ENCODE measurements at places on chromosomes 1 and 21. TPM values are rescaled to one million over a fixed set of nuclear protein-coding genes. Genes with fewer than 3 reads are reported as not detected.

The S100A3 gene
- total RNA-seq, result 12.8 TPM

GRCh38 chr1:150619576-150620509 is 9.6 kb downstream of the ENSA start:
- no peaks in the 10 kb centered on the region for H3K27me3 ChIP-seq
- peak; percentile 67 for DNase-seq
- H3K36me3 ChIP-seq, result peaks cover 29% of the 10 kb centered on the region
- no peak overlapping the region for H3K4me3 ChIP-seq
- peaks cover 14% of the 10 kb centered on the region for H3K4me1 ChIP-seq
- H3K27ac ChIP-seq, result peak overlapping the region; percentile 58

DNA sequence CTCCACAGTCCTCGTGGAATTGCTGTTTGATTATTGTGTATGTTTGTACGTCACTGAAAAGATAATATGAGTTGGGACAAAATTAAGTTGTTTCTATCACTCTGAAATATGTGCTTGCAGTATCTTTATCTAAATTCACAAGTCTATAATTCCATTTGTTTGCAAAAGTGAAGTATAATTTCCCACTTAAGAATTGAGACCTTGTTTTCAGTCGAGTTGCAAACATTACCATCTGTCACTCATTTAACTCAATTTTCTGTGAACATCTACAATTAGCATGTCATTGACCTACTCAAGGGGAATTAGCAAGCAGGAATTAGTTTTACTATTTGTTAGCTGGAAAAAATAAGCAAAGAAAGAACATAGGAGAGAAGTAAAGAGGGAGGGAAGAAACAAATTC is 195.8 kb downstream of the TPR start:
- no peak overlapping the region for H3K4me3 ChIP-seq
- no peaks in the 10 kb centered on the region for H3K27me3 ChIP-seq
- no peak for DNase-seq
- no peak overlapping the region for H3K27ac ChIP-seq
- H3K36me3 ChIP-seq, result no peaks in the 10 kb centered on the region
- peaks cover 14% of the 10 kb centered on the region for H3K4me1 ChIP-seq

The ABCA4 gene
- total RNA-seq, result 0.20 TPM

GRCh38 chr21:46079352-46080170 is 18.4 kb upstream of the COL6A2 start:
- no peaks in the 10 kb centered on the region for H3K27me3 ChIP-seq
- H3K4me3 ChIP-seq, result peak overlapping the region; percentile 6
- H3K36me3 ChIP-seq, result no peaks in the 10 kb centered on the region
- H3K4me1 ChIP-seq, result peaks cover 37% of the 10 kb centered on the region
- H3K27ac ChIP-seq, result peak overlapping the region; percentile 86

- H3K36me3 ChIP-seq, result no peaks in the 10 kb centered on the region
- peaks cover 2% of the 10 kb centered on the region for H3K27me3 ChIP-seq
- H3K4me3 ChIP-seq, result no peak overlapping the region
- DNase-seq, result no peak
Measured at GRCh38 chr1:112712701-112713128, 2.4 kb downstream of the PPM1J start.

GRCh38 chr1:214404154-214404553 is 123.2 kb downstream of the SMYD2 start:
- peaks cover 29% of the 10 kb centered on the region for H3K36me3 ChIP-seq
- peak overlapping the region; percentile 35 for H3K4me3 ChIP-seq
- H3K27ac ChIP-seq, result peak overlapping the region; percentile 79
- DNase-seq, result peak; percentile 91

- no peak overlapping the region for H3K4me3 ChIP-seq
- no peaks in the 10 kb centered on the region for H3K4me1 ChIP-seq
- H3K27ac ChIP-seq, result no peak overlapping the region
- DNase-seq, result no peak
- H3K36me3 ChIP-seq, result no peaks in the 10 kb centered on the region
Measured at GRCh38 chr1:232776526-232777106, 28.6 kb upstream of the MAP10 start.

DNA sequence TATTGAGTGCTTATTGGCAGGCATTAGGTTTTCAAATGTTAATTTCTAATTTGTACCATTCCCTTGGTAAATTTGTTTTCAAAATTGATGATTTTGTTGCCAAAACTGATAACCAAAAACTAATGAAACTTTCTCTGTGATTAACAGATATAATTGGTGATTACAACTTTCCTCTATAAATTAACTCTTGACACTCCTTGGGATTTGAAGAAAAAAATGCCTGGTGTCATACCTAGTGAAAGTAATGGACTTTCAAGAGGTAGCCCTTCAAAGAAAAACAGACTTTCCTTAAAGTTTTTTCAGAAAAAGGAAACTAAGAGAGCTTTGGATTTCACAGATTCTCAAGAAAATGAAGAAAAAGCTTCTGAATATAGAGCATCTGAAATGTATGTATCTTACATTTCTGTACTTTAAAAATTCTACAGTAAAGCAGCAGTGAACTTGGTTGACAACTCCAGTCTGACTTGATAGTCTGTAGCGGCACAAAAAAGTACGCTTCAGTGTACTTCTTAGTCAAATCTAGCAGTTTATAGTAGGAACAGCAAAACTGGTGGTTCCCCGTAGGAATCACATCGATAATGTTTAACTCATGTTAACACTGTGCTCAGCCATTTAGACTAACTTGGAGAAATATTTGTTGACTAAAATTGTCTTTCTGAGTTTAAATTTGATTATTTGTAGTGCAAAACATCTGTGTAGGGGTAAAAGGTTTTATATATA is 3.0 kb downstream of the USP1 start:
- peaks cover 9% of the 10 kb centered on the region for H3K36me3 ChIP-seq
- peaks cover 13% of the 10 kb centered on the region for H3K4me1 ChIP-seq
- DNase-seq, result no peak

GRCh38 chr1:29655145-29655544 is 418.8 kb downstream of the PTPRU start:
- no peak overlapping the region for H3K27ac ChIP-seq
- no peak for DNase-seq
- H3K36me3 ChIP-seq, result no peaks in the 10 kb centered on the region
- H3K4me3 ChIP-seq, result no peak overlapping the region
- no peaks in the 10 kb centered on the region for H3K4me1 ChIP-seq
- H3K27me3 ChIP-seq, result no peaks in the 10 kb centered on the region

The CLDN14 gene
- total RNA-seq, result not detected

DNA sequence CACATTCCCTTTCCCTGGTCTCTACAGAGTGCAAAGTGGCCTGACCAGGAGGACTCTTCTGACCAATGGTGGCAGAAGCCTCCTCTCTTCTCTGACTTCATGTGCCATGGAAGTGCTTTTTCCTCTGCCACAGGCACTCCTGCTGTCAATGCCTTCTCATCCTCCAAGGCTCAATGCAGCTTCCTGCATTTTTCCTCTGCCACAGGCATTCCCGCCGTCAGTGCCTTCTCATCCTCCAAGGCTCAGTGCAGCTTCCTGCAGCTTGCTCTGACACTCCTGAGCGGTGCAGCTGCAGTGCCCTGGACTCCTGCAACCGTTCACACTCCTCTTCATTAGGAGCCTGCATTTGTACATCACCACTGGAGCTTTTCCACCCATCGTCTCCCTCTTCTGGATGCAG is 4.7 kb upstream of the ADARB1 start:
- no peaks in the 10 kb centered on the region for H3K27me3 ChIP-seq
- no peak for DNase-seq
- H3K4me3 ChIP-seq, result no peak overlapping the region

GRCh38 chr1:248901578-248901977 is 4.5 kb upstream of the PGBD2 start:
- H3K4me3 ChIP-seq, result no peak overlapping the region
- no peaks in the 10 kb centered on the region for H3K27me3 ChIP-seq
- H3K27ac ChIP-seq, result no peak overlapping the region

DNA sequence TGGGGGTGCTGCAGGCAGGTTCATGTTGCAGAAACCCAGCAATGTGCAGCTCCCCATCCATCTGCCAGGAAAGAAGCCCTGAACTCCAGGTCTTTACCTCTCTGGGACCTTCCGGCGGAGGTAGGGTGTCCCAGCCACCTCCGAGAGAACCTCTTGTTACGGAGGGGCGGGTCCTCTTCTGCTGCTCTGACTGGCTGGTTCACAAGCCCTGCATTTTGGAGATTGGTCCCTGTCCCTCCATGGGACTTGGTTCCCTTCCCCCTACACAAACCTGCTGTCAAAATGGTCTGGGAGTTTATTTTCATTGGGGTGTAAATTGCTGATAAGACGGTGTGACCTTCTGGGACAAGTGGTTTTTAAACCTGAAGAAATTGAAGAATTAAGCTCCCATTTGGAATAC is 8.0 kb upstream of the CELSR2 start:
- no peaks in the 10 kb centered on the region for H3K27me3 ChIP-seq
- no peak for DNase-seq
- H3K4me1 ChIP-seq, result peaks cover 19% of the 10 kb centered on the region
- no peak overlapping the region for H3K27ac ChIP-seq
- no peak overlapping the region for H3K4me3 ChIP-seq
- H3K36me3 ChIP-seq, result peaks cover 26% of the 10 kb centered on the region

- DNase-seq, result peak; percentile 52
- H3K27me3 ChIP-seq, result no peaks in the 10 kb centered on the region
- peak overlapping the region; percentile 93 for H3K27ac ChIP-seq
- H3K4me1 ChIP-seq, result peaks cover 28% of the 10 kb centered on the region
- no peaks in the 10 kb centered on the region for H3K36me3 ChIP-seq
- no peak overlapping the region for H3K4me3 ChIP-seq
Measured at GRCh38 chr1:192557841-192558595, 17.6 kb upstream of the RGS1 start.

GRCh38 chr1:10693497-10694273 is 102.8 kb downstream of the CASZ1 start:
- H3K36me3 ChIP-seq, result no peaks in the 10 kb centered on the region
- no peaks in the 10 kb centered on the region for H3K27me3 ChIP-seq
- H3K4me3 ChIP-seq, result peak overlapping the region; percentile 65
- H3K27ac ChIP-seq, result no peak overlapping the region
- H3K4me1 ChIP-seq, result no peaks in the 10 kb centered on the region

GRCh38 chr1:107964336-107965109 is 457 bp downstream of the VAV3 start:
- no peaks in the 10 kb centered on the region for H3K36me3 ChIP-seq
- peak; percentile 14 for DNase-seq
- H3K4me3 ChIP-seq, result peak overlapping the region; percentile 63
- H3K27ac ChIP-seq, result no peak overlapping the region

DNA sequence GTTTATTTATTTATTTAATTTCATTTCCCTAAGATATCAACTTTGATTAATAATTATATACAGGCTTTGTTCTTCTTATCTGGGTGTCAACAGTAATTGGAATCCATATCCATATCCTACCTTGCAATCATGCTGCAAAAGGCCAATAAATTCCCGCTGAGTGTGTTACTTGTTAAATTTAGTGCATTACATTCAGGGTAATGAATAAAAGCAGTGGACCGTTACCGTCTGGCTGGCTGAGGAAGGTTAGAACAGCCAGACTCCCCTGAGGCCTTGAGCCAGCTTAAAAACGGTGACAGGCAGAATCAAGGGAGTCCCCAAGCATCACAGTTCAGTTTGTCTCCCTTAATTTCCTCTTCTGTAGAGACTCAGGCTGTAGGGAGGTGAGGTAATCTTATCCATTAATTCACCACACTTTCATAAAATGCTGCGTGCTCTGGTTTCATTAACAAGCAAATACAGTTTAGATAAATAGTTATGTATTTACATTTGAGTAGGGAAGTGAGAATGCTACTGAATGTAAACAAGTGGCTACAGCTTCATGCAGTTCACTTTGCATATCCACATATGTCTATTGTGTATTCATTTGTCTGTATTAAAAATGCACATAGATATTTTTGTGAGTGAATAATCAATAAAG is 888.2 kb upstream of the CXADR start:
- DNase-seq, result no peak
- H3K4me1 ChIP-seq, result no peaks in the 10 kb centered on the region
- H3K27ac ChIP-seq, result no peak overlapping the region
- H3K27me3 ChIP-seq, result no peaks in the 10 kb centered on the region

DNA sequence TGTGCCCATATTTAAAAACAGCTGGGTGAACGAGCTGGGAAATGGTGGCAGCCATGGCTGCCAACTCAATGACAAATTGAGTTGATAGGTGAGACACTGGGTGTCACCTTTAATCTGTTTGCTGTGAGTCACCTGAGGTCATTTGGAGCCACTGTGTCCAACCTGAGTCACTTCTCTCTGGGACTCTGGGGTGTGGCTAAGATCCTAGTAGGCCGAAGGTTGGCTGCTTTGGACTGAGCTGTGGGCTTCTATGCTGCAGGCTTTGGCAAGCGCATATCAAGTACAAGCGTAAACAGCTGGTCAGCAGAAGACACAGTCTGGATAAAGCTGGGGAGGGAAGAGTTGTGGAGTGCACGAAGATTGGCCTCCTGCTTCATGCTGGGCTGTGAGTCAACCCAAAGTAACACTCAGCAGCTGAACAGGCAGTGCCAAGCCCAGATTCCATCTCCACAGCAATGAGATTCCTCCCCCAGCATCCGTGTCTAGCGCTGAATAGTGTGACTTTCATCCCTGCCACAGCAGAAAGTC is 24.0 kb downstream of the TEX35 start:
- H3K27me3 ChIP-seq, result no peaks in the 10 kb centered on the region
- no peaks in the 10 kb centered on the region for H3K36me3 ChIP-seq
- H3K4me1 ChIP-seq, result peaks cover 49% of the 10 kb centered on the region
- DNase-seq, result peak; percentile 98

The KRTAP7-1 gene
- total RNA-seq, result not detected

The SEC22B gene
- total RNA-seq, result 45.9 TPM

- H3K4me1 ChIP-seq, result peaks cover 26% of the 10 kb centered on the region
- H3K27me3 ChIP-seq, result no peaks in the 10 kb centered on the region
- no peak overlapping the region for H3K27ac ChIP-seq
- no peak overlapping the region for H3K4me3 ChIP-seq
Measured at GRCh38 chr1:115184260-115184950, 95.1 kb upstream of the TSPAN2 start.

DNA sequence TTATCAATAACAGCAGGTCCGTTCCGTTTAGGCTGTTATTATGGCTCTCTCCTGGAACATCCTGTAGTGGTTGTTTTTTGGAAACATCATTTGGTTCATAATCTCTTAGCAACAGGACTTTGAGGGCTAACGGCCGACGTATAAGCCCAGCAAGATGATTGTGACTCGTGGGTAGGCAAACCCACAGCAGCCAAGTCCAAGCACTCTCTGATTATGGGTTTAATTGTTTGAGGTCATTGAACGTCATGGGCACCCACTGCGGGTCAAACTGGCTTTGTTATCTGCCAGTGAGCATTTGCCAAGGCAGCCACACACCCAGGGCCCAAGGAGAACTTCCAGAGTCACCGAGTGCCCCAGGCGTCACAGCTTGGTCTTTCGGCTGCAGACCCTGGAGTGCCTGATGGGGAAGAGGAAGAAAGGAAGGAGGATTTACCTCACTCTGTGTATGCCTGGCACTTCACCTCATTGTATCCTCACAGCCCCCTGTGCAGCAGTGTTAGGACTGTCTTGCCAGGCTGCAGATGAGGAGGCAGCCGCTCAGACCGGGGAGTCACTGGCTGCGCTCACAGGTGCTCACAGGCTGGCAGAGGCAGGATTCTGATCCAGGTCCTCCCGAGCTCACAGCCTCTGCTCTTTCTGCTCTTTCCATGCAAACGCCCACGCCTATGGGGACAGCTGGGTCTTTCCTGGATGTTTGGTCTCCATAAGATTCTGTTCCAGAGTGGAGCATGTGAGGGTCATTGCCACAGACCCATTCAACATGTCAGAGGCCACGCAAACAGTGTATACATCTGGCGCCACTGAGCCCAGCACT is 30.8 kb upstream of the EPS8L3 start:
- no peak overlapping the region for H3K27ac ChIP-seq
- H3K36me3 ChIP-seq, result no peaks in the 10 kb centered on the region
- H3K27me3 ChIP-seq, result no peaks in the 10 kb centered on the region
- DNase-seq, result no peak
- peaks cover 44% of the 10 kb centered on the region for H3K4me1 ChIP-seq

- no peaks in the 10 kb centered on the region for H3K4me1 ChIP-seq
- no peak overlapping the region for H3K27ac ChIP-seq
- no peaks in the 10 kb centered on the region for H3K36me3 ChIP-seq
- no peak for DNase-seq
- H3K4me3 ChIP-seq, result no peak overlapping the region
Measured at GRCh38 chr21:27058673-27059605, 92.1 kb upstream of the ADAMTS5 start.

The MARK1 gene
- total RNA-seq, result 10.8 TPM
